Activated CD8-positive, alpha-beta T cell treated with anti-CD3 and anti-CD28 coated beads, Interleukin-2, amount 10 ng/mL, durations not matched to agents 7 days and 5 days (primary cell): ENCODE measurements at places on chromosomes 12 and 14. TPM values are rescaled to one million over a fixed set of nuclear protein-coding genes. Genes with fewer than 3 reads are reported as not detected.

DNA sequence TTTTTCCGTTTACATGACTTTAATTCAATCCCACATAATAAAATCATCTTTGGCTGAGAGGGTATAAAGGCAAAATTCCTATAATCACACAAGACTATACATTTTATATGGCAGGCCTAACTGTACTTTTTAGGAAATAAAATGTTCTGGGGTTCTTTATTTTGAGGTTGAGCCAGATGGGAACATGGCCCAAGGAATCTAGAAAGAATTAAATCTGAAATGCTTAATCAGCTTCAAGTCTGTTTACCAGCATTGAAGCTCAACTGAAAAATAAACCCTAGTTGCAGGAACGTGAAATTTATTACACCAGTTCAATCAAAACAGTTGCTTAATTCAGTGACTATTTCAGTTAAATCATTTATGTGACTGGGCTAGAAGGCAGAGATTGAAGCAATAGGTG, 191.0 kb upstream of the BTG1 start:
- H3K36me3 ChIP-seq: peaks cover 2% of the 10 kb centered on the region
- H3K4me1 ChIP-seq: peaks cover 34% of the 10 kb centered on the region
- no peak overlapping the region for H3K27ac ChIP-seq
- no peak overlapping the region for H3K4me3 ChIP-seq

GRCh38 chr12:106455111-106455510, 97.6 kb downstream of the POLR3B start:
- H3K27ac ChIP-seq: no peak overlapping the region
- H3K4me3 ChIP-seq: no peak overlapping the region
- peaks cover 18% of the 10 kb centered on the region for H3K4me1 ChIP-seq
- DNase-seq: no peak

GRCh38 chr12:27999521-27999920, 27.0 kb upstream of the PTHLH start:
- H3K27me3 ChIP-seq: no peaks in the 10 kb centered on the region
- DNase-seq: no peak
- H3K27ac ChIP-seq: no peak overlapping the region
- H3K4me3 ChIP-seq: no peak overlapping the region
- no peaks in the 10 kb centered on the region for H3K4me1 ChIP-seq

- peaks cover 29% of the 10 kb centered on the region for H3K36me3 ChIP-seq
- peaks cover 5% of the 10 kb centered on the region for H3K4me1 ChIP-seq
- no peak for DNase-seq
- H3K27ac ChIP-seq: no peak overlapping the region
- H3K27me3 ChIP-seq: no peaks in the 10 kb centered on the region
Observed at GRCh38 chr14:35607380-35607779, 73.4 kb downstream of the INSM2 start.

DNA sequence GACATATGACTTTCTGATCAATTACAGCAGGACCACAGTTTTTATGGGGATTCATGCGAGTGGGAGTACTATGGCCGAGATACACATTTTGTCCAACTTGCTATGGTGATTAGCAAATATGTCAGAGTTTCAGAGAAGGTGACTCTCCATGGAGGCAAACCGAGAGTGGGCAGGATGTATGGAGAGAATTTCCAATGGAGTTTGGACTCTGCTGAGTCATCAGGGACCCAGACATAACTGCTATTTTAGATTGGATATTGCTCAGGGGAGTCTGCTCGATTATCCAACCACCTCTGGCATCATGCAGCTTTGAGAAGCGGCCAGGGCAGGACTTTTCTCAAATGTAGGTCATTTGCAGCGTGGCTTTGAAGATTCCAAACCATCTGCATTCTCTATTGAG, 9.5 kb upstream of the GSG1 start:
- no peak overlapping the region for H3K4me3 ChIP-seq
- peaks cover 32% of the 10 kb centered on the region for H3K27me3 ChIP-seq
- DNase-seq: no peak
- no peak overlapping the region for H3K27ac ChIP-seq
- H3K4me1 ChIP-seq: no peaks in the 10 kb centered on the region

DNA sequence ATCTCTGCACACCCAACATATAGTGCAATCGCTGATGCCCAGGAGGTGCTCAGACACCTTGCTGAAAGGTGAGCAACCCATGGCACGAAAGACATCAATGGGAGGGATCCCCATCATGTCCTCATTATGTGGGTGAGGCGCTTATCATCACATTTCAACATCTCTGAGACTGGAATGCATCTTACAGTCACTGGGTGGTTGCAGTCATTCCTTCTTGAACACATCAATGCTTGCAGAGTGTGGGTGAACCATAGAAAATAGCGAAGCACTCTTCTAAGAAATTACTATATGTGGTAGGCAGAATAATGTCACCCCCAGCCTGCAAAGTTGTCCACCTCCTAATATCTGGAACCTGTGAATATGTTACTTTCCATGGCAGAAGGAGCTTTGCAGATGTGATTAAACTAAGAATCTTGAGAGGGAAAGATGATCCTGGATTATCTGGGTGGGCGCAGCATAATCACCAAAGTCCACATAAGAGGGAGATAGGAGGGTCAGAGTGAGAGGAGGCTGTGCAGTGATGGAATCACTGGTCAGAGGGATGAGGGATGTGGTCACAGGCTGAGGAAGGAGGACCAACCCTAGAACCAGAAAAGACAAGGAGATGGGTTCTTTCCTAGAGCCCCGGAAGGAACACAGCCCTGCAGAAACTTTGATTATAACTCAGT, 51.2 kb downstream of the GLRX5 start:
- no peak for DNase-seq
- peaks cover 4% of the 10 kb centered on the region for H3K27me3 ChIP-seq
- peaks cover 2% of the 10 kb centered on the region for H3K36me3 ChIP-seq
- no peaks in the 10 kb centered on the region for H3K4me1 ChIP-seq
- H3K4me3 ChIP-seq: no peak overlapping the region
- H3K27ac ChIP-seq: no peak overlapping the region

GRCh38 chr12:62523619-62524018, 57.0 kb downstream of the MON2 start:
- no peak overlapping the region for H3K27ac ChIP-seq
- no peak overlapping the region for H3K4me3 ChIP-seq
- H3K4me1 ChIP-seq: peaks cover 16% of the 10 kb centered on the region
- no peak for DNase-seq

GRCh38 chr12:3170423-3171194, 93.4 kb downstream of the TSPAN9 start:
- DNase-seq: no peak
- peaks cover 7% of the 10 kb centered on the region for H3K27me3 ChIP-seq
- H3K27ac ChIP-seq: no peak overlapping the region
- no peak overlapping the region for H3K4me3 ChIP-seq
- H3K4me1 ChIP-seq: no peaks in the 10 kb centered on the region
- H3K36me3 ChIP-seq: no peaks in the 10 kb centered on the region

The ZDHHC22 gene
- not detected for total RNA-seq

The SOAT2 gene
- total RNA-seq: 13.3 TPM

The KRT3 gene
- not detected for total RNA-seq

The PMCH gene
- total RNA-seq: not detected

The RNASE7 gene
- not detected for total RNA-seq

The CCDC196 gene
- not detected for total RNA-seq

The IGFBP6 gene
- 5.4 TPM for total RNA-seq

The USP44 gene
- 17.1 TPM for total RNA-seq

The WNT1 gene
- 0.81 TPM for total RNA-seq

The PROX2 gene
- total RNA-seq: 0.13 TPM
